GM12891 (cell line): ENCODE measurements at places on chromosomes 1 and 21.

- DNase-seq = no peak
These were observed 11.9 kb downstream of the KIF21B start for GRCh38 chr1:201011616-201012015.

GRCh38 chr1:113760102-113761080 is 1.1 kb upstream of the PHTF1 start:
- DNase-seq = no peak

GRCh38 chr1:9589144-9589718 is 520 bp downstream of the TMEM201 start:
- peak; percentile 22 for DNase-seq

DNA sequence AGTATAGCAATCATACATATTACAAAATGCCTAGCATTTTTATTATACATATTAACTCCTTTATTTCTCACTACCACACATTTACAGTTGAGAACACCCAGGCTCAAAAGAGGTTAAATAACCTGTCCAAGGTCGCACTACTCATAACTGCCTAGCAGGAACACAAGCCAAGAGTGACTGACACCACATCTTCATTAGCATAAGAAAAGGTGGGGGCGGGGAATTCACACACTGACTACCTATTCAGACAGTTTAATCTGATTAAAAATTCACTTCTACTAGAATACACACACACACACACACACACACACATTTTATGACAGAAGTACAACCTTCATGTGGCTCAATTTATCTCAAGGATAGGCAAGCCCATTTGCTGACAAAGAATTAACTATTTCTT is 77.8 kb upstream of the CACHD1 start:
- no peak for DNase-seq

GRCh38 chr1:154206196-154206595 is at the start of gene CFAP141:
TSS of gene CFAP141 (minus strand) at chr1:154206333. CDS start at chr1:154206307, 26 bp downstream.
- no peak for DNase-seq

DNA sequence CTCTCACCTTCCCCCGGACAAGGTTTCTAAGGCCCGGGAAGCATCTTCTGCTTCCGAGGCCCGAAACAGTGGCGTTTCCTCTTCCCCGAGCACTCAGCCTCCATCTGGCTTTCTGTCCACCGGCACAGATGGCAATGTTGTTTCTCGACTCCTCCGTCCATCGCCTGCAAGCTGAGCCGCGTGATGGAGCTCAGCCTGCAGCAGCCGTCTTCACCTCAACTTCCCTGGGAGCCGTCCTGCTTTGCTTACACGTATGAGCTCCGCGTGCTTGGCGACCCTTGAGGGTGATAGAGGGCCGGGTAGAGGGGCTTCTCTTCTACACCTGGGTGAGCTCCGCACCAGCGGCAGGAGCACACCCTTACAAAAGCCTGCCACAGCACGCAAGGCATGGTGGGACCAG is 80.4 kb downstream of the AJAP1 start:
- no peak for DNase-seq

GRCh38 chr21:27275294-27275927 is 308.5 kb upstream of the ADAMTS5 start:
- DNase-seq = no peak

DNA sequence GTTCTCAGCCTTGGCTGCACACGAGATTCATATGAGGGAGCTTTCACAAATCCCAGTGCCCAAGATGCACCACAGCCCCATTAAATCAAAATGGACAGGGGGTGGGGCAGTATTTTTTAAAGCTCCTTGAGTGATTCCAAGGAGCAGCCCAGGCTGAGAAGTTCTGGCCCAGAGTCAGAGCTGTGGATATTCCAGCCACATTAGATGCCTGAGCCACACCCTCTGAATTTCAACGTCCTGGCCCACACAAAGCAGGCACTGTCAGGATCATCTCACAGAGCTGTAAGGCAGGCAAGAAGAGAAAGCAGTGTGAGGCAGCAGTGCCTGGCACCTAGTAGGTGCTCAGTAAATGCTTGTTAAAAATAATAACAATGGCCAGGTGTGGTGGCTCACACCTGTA is 37.4 kb downstream of the PAX7 start:
- no peak for DNase-seq

DNA sequence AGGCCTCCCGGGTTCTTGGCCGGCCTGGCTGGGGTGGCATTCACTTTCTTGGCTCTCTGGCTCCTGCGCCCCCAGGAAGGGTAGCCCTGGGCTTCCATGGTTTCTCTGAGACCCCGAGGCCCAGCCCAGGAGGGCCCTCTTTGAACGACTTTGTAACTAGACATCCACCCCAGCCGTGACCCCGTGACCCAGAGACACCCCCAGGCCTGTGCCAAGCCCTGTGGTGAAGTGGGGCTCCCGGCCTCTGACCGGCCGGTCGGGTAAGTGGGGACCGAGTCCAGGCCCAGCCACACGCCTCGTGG is 64.0 kb downstream of the COL18A1 start:
- no peak for DNase-seq

DNA sequence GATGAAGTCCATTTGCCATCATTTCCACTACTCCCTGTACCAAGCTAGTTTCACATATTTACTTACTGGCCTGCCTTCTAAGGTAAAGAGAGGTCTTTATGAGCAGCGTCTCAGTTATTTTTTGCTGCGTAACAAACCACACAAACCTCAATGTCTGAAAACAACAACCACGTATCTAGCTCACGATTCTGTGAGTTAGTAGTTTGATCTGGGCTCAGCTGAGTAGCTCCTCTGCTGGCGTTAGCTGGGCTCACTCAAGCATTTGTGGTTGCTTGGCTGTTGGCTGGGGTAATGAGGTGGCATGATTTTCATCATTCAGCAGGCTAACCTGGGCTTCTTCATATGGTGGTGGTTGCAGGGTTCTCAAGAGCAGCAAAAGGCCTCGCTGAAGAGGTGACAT is 225.4 kb downstream of the FOXD2 start:
- DNase-seq = no peak

DNA sequence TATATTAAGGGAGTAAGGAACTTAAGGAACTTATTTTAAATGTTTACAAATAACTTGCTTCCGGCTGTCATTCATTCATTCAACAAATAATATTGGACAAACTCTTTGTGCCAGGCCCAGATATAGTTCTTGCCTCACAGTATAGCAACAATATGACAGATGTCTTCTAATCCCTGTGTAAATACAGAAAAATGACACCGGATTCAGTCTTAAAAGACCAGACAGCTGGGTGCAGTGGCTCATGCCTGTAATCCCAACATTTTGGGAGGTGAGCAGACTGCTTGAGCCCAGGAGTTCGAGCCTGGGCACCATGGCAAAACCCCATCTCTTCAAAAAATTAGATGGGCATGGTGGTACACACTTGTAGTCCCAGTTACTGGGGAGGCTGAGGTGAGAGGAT is 23.7 kb downstream of the EIF2B3 start:
- no peak for DNase-seq

- no peak for DNase-seq
These were observed 656.1 kb upstream of the ADGRL4 start for GRCh38 chr1:79662596-79662995.

- no peak for DNase-seq
These were observed 24.2 kb downstream of the MTARC1 start for GRCh38 chr1:220810963-220811362.

- DNase-seq = no peak
These were observed 78.1 kb downstream of the DHRS3 start for GRCh38 chr1:12539705-12540579.

GRCh38 chr1:118688891-118689290 is 299.3 kb downstream of the TBX15 start:
- DNase-seq = no peak

- DNase-seq = no peak
These were observed 218.8 kb downstream of the ADGRL2 start for GRCh38 chr1:82019508-82019907.

GRCh38 chr1:36132029-36132428 is 7.0 kb upstream of the COL8A2 start:
- DNase-seq = no peak

- DNase-seq = no peak
These were observed 458.2 kb upstream of the DAB1 start for GRCh38 chr1:57882072-57882471.

GRCh38 chr1:44842862-44843655 is at the start of gene PTCH2:
TSS of gene PTCH2 (minus strand) at chr1:44843253. CDS start at chr1:44842932, 321 bp downstream.
- DNase-seq = peak; percentile 71

DNA sequence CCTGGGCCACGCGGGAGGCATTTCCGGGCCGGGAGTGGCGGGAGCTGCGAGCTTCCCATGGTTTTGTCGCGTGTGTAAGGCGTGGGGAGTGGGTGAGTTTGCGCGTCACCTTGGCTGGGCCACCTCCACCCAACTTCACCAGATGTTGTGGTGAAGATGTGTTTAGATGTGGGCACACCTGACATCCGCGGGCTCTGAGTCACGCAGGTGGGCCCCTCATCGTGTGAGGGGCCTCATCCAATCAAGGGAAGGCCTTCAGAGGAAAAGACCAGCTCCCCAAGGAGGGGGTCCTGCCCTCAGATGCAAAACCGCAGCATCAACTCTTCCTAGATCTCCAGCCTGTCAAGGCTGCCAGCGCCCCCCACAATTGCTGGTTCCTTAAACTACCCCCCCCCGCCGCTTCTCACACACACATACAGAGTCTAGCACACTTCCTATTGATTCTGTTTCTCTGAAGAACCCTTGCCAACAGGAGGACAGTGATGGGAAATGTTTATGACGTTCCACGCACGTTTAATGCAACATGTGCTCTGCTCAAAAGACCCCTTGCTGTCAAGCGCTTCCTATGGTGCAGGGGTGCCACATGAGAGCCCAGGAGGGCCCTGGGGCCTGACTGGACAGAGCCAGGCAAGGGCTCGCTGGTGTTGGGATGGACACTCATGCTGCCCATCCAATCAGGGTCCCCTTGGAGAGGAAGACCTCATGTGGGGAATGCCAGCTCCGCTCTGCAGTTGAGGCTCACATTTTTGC is 11.9 kb downstream of the ACTRT2 start:
- no peak for DNase-seq

GRCh38 chr1:25571522-25571970 is 28.1 kb downstream of the LDLRAP1 start:
- no peak for DNase-seq

GRCh38 chr1:240342251-240342625 is 250.6 kb downstream of the FMN2 start:
- DNase-seq = no peak

DNA sequence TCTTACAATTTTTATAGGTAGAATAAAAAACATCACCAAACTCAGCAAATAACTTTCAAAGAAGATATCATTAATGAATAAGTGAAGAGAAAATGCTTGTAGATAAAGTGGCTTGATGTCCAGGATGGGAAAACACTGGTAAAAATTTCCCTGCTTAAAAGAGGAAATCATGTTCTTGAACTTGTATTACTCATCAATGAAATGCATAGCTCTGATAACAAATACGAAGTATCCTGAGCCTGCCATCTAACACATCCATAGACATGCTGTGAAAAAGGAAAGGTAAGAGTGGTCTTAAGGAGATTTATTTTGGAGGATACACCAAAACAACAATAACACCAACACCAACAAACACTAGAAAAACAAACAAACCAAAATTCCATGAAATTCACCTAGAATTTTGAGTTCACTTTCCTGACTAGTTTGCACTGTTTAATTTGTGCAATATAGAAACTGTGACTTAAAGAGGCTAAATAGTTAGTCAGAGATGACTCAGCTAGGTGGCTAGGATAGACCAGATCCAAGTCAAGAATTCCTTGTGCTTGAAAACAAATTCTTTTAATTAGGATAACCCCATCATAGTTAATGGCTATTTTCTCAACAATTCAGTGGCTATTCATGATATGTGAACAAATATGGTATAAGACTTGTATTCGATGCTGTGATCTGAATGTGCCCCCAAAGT is 179.8 kb upstream of the KCNK2 start:
- DNase-seq = no peak

GRCh38 chr1:161185282-161185682 is 8.0 kb upstream of the B4GALT3 start:
- DNase-seq = peak; percentile 49

GRCh38 chr1:84382127-84382526 is 16.2 kb upstream of the DNASE2B start:
- DNase-seq = no peak

- no peak for DNase-seq
These were observed 668.0 kb downstream of the MRPL39 start for GRCh38 chr21:24939291-24939690.

DNA sequence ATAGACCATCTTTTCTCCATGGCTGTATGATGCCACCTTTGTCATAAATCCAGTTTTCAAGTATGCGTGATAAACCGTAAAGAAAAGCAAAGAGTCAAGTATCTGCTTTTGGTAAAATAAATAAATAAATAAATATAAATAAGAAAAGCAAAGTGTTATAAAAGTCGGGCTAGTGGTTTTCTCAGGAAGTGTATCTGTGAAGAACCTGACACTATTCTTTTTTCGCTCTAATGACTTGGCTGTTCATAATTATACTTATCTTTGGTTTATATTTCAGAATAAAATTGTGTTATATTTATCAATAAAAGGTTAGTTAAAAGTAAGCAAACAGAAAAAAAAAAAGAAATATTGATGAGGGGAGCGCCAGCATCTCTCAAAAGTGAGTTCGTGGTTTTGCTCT is 594 bp upstream of the EXO5 start:
- no peak for DNase-seq

GRCh38 chr1:6658359-6659060 is 33.8 kb downstream of the THAP3 start:
- no peak for DNase-seq

DNA sequence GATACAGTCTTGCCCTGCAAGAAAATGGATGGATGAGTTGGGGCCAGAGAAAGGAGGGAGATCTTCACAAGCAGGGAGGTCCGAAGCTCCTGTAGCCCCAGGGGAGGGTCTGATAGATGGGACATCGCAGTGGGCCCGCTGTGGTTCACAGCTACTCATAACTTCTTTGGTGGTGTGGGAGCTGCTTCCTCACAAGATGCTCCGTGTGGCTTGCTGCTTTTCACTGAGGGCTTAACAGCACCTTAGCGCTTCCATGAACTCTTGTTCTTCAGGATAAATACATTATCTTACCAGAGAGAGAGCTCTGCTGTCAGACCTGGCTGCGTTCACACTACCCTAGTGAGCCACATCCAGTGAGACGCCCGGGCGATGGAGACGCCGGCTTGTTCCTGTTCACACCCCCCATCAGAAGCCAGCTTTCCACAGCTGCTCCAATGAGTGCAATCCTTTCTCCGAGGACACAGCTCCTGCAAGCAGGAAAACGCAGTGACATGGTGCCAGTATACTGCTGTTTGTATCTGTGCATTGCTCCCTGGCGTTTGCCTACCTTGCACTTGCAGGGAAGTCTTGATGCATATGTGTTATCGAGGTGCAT is 599.8 kb downstream of the AJAP1 start:
- DNase-seq = no peak

- DNase-seq = no peak
These were observed 228.3 kb downstream of the FMN2 start for GRCh38 chr1:240319998-240320397.

- no peak for DNase-seq
These were observed 10.5 kb downstream of the PDIK1L start for GRCh38 chr1:26121854-26122773.

- no peak for DNase-seq
These were observed 164.6 kb downstream of the DNM3 start for GRCh38 chr1:172005856-172006255.

GRCh38 chr1:175307160-175307559 is 114.6 kb upstream of the KIAA0040 start:
- no peak for DNase-seq
